ENCODE measurements at places on chromosomes 2 and 18.

DNA sequence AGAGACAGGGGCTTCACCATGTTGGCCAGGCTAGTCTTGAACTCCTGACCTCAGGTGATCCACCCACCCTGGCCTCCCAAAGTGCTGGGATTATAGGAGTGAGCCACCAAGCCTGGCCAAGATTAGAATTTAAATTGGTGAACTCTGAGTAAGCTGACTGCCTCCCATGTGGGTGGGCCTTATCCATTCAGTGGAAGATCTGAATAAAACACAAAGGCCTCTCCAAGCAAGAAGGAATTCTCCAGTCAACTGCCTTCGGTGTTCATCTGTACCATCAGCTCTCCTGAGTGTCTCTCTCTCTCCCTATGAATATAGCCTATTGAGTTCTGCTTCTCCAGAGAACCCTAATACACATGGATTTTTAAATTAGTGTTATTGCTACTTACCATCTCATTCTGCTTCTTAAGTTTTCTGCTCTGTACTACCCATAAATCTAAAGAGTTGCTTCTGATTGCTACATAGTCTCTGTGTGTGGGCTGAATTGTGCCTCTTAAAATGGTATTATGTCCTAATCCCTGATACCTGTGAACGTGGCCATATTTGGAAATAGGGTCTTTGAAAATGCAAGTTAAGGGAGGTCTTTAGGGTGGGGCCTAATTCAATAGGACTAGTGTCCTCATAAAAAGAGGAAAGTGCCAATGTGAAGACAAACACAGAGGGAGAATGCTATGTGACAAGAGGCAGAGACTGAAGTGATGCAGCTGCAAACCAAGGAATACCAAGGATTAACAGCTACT, 36.3 kb downstream of the FBXO11 start:
- DNase-seq, result no peak

- DNase-seq, result no peak
These were observed 221.6 kb downstream of the PIK3C3 start for GRCh38 chr18:42176599-42176998.

- no peak for DNase-seq
These were observed 232 bp downstream of the SNED1 start for GRCh38 chr2:240998706-240998994.

DNA sequence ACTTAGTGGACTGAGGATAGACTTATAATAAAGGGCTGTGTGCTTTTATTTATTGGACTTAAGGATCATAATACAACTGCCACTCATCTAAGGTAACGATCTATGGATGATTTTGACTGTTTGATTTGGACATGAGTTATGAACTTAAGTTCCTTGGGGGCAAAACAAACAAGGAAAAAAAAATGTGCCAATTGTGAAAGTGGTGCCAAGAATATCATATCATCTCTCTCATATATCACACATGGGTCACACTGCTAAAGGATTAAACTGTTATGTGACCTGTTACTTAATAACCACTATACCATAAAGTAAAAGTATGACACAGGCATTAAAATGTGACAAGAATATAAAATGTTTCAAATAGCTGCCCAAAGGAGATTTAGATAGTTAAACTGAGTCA, 886.3 kb downstream of the ERBB4 start:
- DNase-seq, result no peak

DNA sequence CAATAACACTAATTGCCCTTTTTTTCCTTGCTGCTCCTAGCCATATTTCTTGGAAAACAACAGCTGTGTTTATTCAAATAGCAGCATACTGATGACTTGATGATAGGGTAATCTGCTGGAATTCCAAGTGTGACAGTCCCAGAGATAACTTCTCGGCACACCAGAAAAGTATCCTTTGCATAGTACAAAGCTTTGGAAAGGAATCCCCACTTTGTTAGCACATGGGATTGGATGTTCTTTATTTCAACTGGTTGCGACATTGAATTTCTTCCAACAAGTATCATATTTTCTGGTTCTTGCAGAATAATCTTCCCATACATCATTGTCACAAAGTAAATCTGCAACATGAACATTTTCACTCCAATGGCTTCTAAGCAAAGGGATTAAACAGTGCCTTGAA, 445.8 kb upstream of the ACVR2A start:
- no peak for DNase-seq

GRCh38 chr2:133768658-133769435, 200.6 kb upstream of the NCKAP5 start:
- no peak for DNase-seq

GRCh38 chr2:181553244-181553643, 96.1 kb downstream of the ITGA4 start:
- no peak for DNase-seq

DNA sequence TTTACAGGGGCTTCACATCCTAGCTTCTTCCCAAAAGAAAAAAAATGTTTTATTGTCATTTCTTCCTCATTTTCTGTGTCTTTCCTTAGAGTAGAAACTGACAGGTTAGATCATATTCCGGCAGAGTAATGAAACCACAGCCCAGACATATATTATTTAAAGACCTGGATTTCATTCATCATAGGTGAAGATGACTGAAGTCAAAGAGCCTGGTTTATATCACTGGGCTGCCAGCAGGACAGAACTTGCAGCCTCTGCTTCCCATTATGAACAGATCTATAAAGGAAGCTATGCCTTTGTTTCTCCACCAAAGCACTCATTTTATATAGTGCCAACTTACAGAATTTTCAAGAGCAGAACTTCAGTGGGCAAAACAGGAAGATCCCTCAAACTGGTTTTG, 137.9 kb downstream of the METTL4 start:
- DNase-seq, result no peak

DNA sequence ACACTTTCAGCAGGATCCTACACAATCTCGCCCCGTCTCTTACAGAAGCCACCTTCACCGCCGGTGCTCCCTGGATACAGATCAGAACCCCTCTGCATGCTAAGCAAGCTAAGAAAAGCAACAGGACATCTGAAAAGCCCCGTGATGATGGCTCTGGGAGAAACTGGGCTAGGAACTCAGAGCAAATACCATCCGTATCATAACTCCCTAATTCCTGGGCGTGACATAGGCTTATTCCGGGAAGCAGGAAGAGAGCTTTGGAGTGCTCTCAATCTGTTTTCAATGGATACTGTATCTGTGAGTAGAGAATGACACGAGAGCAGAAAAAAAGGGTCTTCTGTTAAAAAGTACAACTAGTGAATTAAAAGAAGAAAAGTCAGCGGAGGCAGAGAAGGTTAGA, 121.6 kb downstream of the SPP2 start:
- DNase-seq, result no peak

- DNase-seq, result no peak
These were observed 61.3 kb downstream of the LONRF2 start for GRCh38 chr2:100260712-100261620.

GRCh38 chr18:23910032-23910431, 104.5 kb upstream of the TTC39C start:
- DNase-seq, result no peak

- DNase-seq, result no peak
These were observed 31.9 kb upstream of the NRP2 start for GRCh38 chr2:205650450-205650849.

DNA sequence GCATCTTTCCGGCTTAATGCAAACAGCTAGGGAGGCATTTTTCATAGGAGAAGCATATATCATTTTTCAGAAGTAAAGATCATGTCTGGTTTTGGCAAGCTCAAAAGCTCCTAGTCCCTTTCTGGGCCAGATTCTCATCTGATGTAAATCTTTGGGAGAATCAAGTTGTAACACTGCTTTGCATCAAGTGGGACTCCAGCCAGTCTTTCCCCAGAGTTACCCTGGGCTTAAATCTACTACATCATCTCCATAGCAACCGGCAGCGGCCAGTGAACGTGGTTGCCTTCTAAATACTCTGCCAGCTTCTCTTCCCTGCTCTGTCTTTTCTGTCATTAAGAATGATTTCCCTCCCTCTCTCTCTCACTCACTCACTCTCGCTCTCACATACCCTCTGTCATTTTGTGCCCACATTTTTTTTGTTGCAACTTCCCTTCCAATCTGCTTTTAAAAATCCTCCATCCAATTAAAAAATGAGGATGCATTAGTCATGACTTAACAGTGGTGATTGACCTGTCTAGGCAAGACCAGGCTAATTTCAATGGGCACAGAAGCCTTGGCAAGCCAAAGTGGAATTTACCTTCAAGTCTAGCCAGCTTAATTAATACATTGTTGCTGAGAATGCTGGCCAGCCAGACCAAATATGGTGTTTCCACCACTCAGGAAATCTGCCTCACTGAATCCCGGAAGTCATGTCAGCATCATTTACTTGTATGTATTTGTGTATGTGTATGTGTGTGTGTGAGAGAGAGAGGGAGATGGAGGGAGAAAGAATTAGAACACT, 93.0 kb downstream of the NRP2 start:
- DNase-seq, result no peak

DNA sequence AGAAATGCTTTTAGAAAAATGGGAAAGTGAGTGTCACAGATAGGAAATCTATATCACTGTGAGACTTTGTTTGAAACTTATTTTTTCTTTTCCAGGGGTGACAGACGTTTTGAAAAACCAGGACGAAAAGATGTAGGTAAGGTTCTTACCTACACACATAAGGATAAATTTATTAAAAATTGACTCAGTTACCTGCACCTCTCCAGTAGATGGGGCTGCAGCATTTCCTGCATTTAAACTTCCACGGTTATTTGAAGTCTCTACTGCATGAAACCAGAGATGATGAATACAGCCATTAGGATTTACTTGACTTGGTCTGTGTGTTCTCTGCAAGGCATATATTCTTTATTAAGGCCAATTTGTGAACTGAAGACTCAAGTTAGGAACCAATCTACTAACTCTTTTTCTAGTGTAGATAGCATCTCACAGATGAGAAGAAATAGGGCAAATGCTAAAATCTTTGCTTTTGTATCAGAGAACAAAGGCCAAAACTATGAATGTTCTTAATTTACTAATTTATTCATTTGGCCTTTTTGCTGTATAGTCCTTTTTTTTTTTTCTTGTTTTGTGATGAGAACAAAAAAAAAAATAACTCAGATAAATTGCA, 15.0 kb downstream of the KCNJ13 start:
- DNase-seq, result no peak

DNA sequence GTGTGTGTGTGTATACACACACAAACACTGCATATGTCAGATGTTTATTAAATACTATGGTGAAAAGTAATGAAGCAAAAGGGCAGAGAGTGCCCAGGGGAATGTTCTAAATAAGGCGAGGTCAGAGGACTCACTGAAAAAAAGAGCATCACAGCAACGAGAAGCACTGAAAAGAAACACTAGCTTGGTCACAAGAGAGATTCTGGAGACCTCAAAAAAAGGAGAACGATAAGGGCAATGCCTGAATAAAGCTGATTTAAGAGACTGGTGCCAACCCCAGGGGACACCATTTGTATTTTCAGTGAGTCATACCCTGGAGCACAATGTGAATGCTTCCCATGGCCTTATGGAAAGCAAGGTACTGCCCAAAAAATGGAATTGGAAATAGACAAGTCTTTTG, 14.5 kb downstream of the SLC40A1 start:
- no peak for DNase-seq

DNA sequence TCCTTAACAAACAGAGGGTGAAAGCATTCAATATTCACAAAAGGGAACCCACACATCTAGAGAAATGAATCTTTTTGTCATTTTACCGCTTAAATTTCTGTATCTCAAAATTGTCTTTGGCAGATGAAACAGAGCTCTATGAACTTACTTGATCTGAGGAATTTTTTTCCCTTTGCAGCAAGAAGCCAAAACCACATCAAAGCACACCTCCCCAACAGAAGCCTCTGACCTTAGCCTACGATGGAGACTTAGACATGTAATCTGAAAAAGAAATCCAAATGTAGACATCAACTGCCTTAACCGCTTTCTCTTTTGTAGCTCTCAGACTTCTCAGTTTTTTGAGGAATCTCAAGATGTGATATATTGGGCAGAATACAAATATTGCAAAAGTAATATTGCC, 287.9 kb upstream of the HNMT start:
- no peak for DNase-seq

- no peak for DNase-seq
These were observed 59.0 kb upstream of the SPATS2L start for GRCh38 chr2:200247494-200247893.

DNA sequence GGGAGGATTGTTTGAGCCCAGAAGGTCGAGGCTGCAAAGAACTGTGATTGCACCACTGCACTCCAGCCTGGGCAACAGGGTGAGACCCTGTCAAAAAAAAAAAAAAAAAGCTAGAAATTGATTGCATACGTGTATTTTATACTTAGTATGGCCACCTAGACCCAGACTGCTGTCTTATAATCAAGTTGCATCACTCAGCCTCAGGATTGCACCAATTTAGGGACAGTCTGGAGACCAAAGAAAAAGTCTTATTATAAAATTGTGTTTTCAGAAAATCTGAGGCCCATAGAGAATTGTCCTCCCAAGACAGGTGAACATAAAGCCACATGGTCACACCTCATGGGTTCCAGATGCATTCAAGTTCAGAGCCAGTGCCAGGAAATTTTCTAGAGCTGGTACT, 17.1 kb upstream of the PLEKHM3 start:
- no peak for DNase-seq

DNA sequence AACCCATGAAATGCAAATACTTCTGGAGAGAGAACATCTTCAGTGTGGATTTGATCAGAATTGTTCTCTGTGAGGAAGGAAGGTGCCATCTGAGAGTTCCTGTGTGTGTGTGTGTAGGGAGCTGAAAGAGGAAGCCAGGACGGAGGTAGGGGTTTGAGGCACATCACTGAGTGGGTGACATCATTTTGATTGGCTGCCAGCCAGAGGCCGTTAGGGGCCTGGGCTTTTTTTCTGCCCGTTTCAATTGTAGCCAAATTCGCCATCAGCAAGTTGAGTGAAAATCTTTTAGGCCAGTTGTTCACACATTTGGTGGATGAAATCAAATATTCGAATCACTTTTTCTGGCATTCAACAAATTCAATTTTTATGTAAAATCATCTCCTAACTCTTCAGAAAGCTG, 48.9 kb downstream of the TSN start:
- DNase-seq, result no peak

GRCh38 chr2:98869272-98869641, 66.8 kb downstream of the CRACDL start:
- no peak for DNase-seq

DNA sequence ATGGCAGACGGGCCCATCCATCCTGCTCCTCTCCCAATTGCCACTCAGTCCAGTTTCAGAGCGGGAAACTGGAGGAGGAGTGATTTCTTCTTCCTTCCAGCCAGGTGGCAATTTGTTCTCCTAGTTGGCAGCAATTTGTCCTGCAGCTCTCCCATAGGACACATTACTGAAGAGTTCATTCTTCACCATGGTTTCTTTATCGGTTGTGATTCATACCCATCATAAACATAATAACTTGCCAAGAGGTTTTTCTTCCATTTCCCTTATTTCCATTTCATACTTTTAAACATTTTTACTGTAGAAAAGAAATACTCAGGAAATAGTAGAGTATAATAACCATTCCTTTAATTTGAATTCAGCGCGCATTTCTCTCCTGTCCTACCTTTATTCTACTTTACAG, 377.9 kb upstream of the RAB12 start:
- DNase-seq, result no peak

GRCh38 chr18:38900445-38900844, 1334.8 kb upstream of the CELF4 start:
- DNase-seq, result no peak
